Daoy (cell line): ENCODE measurements at places on chromosomes 5 and 9. TPM values are rescaled to one million over a fixed set of nuclear protein-coding genes. Genes with fewer than 3 reads are reported as not detected.

The ORM2 gene
- not detected in 2 replicates for total RNA-seq

The ABO gene
- total RNA-seq = not detected in 2 replicates

The ZNF618 gene
- 5.0 and 6.3 TPM in 2 replicates for total RNA-seq

The SV2C gene
- 0.03 and 0.11 TPM in 2 replicates for total RNA-seq

The F2RL1 gene
- total RNA-seq = 154 and 185 TPM in 2 replicates

The FAM78A gene
- 0.51 and 0.71 TPM in 2 replicates for total RNA-seq

The IRGM gene
- 0.51 TPM in 1 of 2 replicates, not detected in the other for total RNA-seq

The ADAMTS2 gene
- 0.27 and 0.46 TPM in 2 replicates for total RNA-seq

The PCDHB6 gene
- 0.69 and 2.9 TPM in 2 replicates for total RNA-seq

The PCDHGA9 gene
- 1.2 TPM in 1 of 2 replicates, not detected in the other for total RNA-seq

The AQP7 gene
- not detected in 2 replicates for total RNA-seq

The ELP1 gene
- total RNA-seq = 44.1 and 51.0 TPM in 2 replicates
